Heart left ventricle (tissue), 16 donors: ENCODE measurements at places on chromosomes 5 and 9. TPM values are rescaled to one million over a fixed set of nuclear protein-coding genes. Genes with fewer than 3 reads are reported as not detected.

GRCh38 chr9:127209220-127209619 is 55.4 kb upstream of the GARNL3 start:
- no peak for DNase-seq

DNA sequence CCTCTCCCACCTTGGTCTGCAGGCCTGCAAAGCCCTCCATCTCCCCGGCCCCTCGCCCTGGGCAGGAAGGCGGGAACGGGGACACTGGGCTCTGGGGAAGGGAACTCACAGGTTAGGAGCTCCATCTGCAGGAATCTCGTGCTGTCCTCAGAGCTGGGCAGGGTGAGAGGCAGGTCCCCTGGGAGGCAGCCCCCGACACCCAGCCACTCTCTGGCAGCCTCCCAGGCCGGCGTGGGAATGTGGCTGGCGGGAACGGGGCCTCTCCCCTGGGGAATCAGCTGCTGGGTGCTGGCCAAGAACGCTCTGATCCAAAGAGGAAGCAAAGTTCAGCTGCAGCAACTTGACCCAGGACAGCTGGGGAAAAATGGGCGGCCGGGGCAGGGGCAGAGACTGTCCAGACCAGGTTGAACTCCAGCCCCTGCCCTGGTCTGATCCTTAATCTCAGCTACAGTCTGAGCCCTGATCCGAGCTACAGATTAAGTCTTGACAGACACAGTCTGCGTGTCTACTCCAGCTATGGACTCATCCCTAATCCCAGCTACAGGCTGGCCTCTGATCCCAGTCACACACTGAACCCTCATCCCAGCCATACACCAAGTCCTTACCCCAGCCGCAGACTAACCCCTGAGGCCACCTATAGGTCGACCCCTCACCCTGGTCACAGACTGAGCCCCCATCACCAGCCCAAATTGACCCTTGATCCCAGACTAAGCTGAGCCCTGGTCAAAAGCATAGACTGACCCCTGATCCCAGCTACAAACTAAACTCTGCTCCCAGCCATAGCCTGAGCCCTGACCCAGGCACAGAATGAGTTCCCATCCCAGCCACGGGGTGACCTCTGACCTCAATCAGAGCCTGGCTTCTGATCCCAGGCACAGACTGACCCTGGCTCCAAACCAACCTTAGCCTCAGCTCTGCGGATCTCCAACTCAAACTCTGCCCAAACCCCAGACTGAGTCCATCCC is 37.3 kb upstream of the EGFL7 start:
- peak; percentile 93 for DNase-seq

DNA sequence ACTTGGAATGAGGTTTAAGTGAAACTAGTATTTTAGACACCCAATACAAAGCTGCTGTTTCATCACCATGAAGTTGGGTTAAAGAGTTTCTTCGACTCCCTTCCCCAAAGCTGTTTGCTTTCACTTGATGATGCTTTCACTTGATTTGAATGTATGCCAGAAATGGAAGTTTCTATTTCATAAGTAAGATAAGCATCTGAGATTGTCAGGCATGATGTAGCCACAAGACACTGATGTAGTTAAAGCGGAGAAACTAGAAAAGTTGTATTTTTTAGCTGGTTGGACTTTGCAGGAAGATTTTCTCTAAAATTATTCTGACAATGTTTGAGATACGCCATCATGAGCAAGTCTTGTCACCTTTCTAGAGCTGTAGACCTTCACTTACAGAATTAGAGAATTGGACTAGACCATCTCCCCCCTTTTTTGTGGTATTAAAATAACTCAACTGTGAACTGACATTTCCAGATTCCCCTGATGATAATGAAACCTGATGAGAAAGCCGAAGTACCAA is 20.0 kb downstream of the MOCS2 start:
- no peak for DNase-seq

- no peak for DNase-seq
Observed at GRCh38 chr5:69048230-69048629, 45.6 kb upstream of the SLC30A5 start.

- no peak for DNase-seq
Observed at GRCh38 chr5:122515709-122516431, 203.8 kb downstream of the SNCAIP start.

DNA sequence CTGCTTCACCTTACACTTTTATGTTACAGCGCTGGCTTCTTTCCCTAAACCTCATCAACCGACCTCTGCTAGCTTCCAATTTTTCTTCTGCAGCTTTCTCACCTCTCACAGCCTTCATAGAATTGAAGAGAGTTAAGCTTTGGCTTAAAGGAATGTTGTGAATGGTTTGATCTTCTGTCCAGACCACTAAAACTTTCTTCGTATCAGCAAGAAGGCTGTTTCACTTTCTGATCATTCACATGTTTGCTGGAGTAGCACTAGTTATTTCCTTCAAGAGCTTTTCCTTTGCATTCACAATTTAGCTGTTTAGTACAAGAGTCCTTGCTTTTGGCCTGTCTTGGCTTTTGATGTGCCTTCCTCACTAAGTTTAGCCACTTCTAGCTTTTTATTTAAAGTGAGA is 49.5 kb downstream of the NR3C1 start:
- DNase-seq = no peak

CDKN2B-AS1 gene
- polyA plus RNA-seq = not detected

GPBP1 gene
- 48.3 TPM for polyA plus RNA-seq

- DNase-seq = no peak
Observed at GRCh38 chr9:69877852-69878514, 57.4 kb downstream of the CFAP95 start.

IL7R gene
- 0.27 TPM for polyA plus RNA-seq

DNA sequence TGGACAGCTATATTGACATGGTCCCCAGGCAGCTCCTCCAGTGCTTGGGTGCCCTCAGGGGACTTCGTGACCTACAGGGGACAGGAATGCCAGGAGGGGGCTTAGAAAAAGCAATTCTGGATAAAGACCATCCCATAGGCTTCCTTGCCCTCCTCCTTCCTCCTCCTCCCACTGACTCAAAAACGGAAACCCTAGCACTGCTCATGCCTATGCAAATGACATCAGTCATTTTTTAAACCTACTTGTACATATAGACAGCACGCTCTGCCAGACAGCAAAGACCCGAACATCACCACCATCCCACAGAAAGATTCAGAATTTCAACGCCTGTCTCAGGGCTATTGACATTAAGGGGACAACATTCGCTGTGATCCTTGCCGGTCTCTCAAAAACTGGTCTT is 11.0 kb downstream of the IGFBPL1 start:
- no peak for DNase-seq

MVB12B gene
- polyA plus RNA-seq = 4.9 TPM

FGF10 gene
- 0.42 TPM for polyA plus RNA-seq

PCDHB6 gene
- polyA plus RNA-seq = 0.18 TPM

DNA sequence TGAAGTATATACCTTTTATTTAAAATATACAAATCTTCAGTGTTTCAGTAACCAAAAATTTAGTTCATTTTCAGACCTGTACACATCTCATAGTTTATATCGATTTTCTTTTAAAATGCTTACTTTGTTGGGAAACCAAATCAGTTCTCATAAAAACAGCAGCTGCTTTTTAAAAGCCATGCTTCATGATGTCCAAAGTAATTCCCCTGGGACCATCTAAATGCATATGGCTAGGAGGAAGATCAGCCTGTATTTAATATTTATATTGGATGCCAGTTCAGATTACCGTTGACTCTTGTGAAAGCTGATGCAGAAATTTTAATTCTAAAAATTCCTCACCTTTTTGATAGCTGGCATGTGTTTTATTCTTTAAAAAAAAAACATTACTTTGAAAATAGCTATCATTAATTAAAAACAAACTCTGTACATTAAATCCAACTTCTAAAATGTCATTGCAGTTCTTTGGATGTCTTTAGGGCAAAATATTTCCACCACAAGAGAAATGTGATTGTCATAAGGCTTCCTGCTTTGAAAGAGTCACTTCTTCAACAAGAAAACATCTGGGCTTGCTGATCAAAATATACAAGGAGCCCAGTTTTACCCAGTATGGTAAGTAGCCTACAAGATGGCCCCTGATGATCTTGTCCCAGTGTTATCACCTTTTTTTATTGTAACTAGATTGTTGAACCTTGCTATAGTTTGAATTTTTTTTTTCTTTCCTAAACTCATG is 1242.9 kb upstream of the CDH6 start:
- DNase-seq = no peak

PLPP6 gene
- polyA plus RNA-seq = 2.6 TPM

DNA sequence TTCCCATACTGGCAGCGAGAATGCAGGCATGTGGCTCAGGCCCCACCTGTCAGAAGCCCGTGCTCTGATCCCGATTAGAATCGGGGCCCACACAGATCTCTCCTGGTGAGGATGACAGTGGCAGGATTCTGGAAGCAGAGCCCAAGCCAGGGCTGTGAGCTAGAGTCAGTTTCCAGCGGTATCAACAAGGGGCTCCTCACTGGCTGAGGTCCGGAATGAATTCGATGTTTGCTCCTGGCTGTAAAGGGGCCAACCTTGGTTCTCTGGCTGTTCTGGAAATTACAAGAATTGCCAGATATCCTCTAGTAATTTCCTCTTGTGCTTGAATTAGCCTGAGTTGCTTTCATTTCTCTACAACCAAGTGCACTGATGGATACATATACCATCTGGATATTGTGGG is 129.1 kb upstream of the SPRY4 start:
- no peak for DNase-seq

PARP8 gene
- polyA plus RNA-seq = 1.6 TPM

DNA sequence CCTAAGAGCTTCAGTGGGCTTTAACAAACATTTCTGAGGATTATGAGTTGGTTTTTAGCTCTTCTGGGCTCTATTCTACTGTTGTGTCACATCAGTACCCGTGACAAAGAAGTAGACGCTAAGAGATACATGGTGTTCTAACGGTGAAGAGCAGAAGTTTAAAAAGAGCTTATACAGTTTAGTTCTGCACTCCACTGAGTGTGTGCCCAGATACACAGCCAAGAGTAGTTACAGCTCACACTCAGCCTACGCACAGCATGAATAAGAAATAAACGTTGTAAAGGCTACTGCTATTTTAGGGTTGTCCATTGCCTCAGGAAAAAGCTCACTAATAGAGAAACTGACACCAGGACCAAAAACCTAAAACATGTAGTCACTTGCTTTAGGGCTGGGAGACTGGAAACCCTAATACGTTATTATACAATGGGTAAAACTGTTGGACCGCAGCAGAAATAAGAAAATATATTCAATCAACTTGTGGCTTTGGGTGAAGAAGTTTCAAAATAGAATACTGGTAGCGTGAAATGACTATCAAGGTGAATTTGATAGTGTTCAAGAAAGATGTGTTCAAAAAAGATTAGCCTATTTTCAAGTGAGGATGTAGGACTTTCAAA is 34.7 kb downstream of the PSIP1 start:
- no peak for DNase-seq
